ENCODE measurements at places on chromosomes 16 and 17. TPM values are rescaled to one million over a fixed set of nuclear protein-coding genes. Genes with fewer than 3 reads are reported as not detected.

DNA sequence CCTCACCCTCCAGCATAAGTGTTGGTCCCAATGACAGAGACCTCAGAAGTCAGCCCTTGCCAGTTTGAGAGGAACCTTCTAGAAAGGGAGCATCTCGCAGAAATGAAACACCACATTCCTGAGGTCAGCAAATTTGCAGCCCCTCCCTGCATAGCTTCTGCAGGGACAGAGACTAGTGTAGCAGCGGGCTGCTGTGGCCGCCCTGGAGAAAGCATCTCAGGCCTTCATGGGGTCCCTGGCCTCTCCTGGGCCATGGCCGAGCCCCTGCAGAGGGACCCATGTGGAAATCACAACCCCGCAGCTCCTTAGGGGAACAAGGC is 11.4 kb downstream of the HS3ST6 start:
- no peak overlapping the region for H3K27ac ChIP-seq
- DNase-seq = no peak
- peaks cover 12% of the 10 kb centered on the region for H3K27me3 ChIP-seq
- H3K36me3 ChIP-seq = no peaks in the 10 kb centered on the region
- H3K4me1 ChIP-seq = no peaks in the 10 kb centered on the region

- H3K27me3 ChIP-seq = peaks cover 7% of the 10 kb centered on the region
- H3K4me3 ChIP-seq = no peak overlapping the region
- no peak for DNase-seq
- H3K4me1 ChIP-seq = no peaks in the 10 kb centered on the region
Measured at GRCh38 chr16:14362774-14363371, 267.2 kb downstream of the PARN start.

- H3K27ac ChIP-seq = no peak overlapping the region
- H3K36me3 ChIP-seq = no peaks in the 10 kb centered on the region
- no peak overlapping the region for H3K4me3 ChIP-seq
- no peaks in the 10 kb centered on the region for H3K4me1 ChIP-seq
Measured at GRCh38 chr17:71546419-71546818, 574.4 kb upstream of the SOX9 start.

DNA sequence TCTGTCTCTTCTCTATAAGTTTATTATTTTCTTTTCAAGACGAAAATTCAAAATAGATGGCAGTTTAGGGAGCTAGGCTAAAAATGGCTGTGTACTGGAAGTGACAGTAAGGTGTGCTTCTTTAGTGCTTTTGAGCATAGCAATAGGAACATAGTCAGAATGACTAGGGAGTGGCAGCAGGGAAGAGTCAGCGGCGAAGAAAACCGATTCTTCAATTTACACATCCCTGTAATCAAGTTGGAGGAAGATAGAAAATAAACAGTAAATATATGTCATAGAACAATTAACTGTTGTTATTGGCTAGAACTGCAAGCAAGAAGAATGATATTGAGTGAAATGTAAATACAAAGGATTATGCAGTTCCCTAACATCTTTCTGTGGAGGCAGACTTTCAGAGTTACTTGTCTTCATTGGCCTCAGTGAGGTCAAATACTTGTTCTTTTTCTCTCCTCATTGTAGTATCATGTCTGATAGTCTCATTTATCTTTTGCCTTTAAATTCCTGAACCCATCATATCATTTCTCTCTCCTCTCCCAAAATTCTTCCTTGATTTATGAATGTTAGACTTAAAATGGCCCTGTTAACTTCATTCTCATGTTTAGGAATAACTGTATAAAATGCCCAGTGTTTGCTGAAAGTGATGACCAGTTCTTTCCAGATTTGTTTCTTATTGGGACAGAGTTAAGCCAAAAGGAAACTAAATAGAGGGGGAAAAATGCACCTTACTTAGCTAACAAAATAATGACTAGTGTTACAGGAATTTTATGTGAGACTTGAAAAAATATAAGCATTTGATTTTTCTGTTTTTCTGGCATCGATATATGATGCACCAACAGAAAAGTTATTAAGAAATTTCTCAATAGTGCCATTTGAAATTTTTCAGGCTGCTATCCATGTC is 211.4 kb downstream of the BCAS3 start:
- H3K4me3 ChIP-seq = no peak overlapping the region
- DNase-seq = no peak
- no peak overlapping the region for H3K27ac ChIP-seq
- H3K36me3 ChIP-seq = peaks cover 7% of the 10 kb centered on the region
- H3K4me1 ChIP-seq = no peaks in the 10 kb centered on the region
- H3K27me3 ChIP-seq = no peaks in the 10 kb centered on the region

GRCh38 chr17:79532107-79532790 is 78.6 kb downstream of the RBFOX3 start:
- no peaks in the 10 kb centered on the region for H3K4me1 ChIP-seq
- no peaks in the 10 kb centered on the region for H3K36me3 ChIP-seq
- H3K4me3 ChIP-seq = no peak overlapping the region
- peaks cover 19% of the 10 kb centered on the region for H3K27me3 ChIP-seq
- DNase-seq = no peak
- H3K27ac ChIP-seq = no peak overlapping the region

C16orf87 gene
- total RNA-seq = 18.2 TPM

TBX6 gene
- total RNA-seq = 2.9 TPM

TEX14 gene
- total RNA-seq = 0.17 TPM

DNA sequence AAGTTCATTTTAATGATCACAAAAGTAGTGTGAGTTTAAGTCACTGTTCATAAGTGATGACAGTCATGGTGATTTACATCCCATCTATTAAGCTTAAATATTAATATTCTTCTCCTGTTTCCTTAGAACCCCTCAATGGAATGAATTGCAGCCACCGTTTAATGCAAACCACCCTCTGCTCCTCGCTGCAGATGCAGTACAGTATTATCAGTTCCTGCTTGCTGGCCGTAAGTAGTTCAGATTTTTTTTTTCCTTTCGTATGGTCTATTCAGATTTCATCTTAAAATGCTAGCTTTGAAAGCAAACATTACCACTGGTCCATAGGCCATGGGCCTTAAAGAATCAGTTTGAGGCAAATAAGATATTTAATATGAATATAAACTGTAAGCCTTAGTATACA is 359.0 kb upstream of the TBX2 start:
- H3K27me3 ChIP-seq = no peaks in the 10 kb centered on the region
- H3K27ac ChIP-seq = no peak overlapping the region
- no peak for DNase-seq
- H3K4me1 ChIP-seq = no peaks in the 10 kb centered on the region

NLK gene
- 6.8 TPM for total RNA-seq

DNA sequence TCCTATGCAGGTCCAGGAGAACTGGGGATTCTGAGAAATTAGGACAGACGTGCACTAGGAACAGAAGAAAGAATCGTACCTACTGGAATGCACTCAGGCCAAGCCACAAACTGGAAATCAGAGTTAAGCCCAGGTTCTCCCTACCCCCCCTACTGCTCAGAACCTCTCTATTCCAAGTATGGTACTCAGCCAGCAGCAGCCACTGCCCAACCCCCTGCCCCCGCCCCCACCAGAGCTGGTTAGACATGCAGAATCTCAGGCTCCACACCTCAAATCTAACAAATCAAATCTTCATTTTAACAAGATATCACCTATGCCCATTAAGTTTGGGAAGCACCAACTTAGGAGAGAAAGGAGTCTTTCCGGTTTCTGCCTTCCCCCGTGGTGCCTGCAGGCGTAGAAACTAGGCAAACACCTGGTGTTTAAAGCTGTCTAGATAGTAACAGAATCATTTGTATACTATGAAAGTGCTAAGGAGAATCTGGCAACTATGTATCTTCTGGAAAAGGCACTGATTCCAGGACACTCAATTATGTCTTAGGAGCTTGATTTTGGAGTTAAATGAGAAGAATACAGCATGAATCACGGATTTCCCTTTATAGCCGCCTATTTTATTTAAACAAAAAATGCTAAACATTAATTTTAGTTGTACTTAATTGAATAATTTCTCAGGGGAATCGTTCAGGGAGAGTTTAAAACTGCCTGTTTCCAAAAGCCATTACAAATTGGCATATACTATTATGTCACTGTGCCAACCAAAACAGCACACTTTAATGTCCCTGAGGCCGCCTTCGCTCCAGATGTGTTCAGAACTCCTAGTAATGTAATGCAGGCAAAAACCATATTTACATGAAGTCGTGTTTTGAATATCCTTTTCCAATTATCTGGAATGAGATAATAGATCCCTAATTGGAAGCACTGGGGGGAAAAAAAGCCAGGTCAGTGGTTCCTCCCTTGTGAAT is 166.5 kb downstream of the STX8 start:
- DNase-seq = no peak
- no peaks in the 10 kb centered on the region for H3K36me3 ChIP-seq
- H3K4me1 ChIP-seq = no peaks in the 10 kb centered on the region
- no peak overlapping the region for H3K27ac ChIP-seq
- H3K27me3 ChIP-seq = no peaks in the 10 kb centered on the region
- no peak overlapping the region for H3K4me3 ChIP-seq

RAB37 gene
- total RNA-seq = 6.5 TPM

- peak overlapping the region; percentile 59 for H3K27ac ChIP-seq
- H3K27me3 ChIP-seq = no peaks in the 10 kb centered on the region
- H3K4me1 ChIP-seq = peaks cover 28% of the 10 kb centered on the region
- DNase-seq = peak; percentile 17
- H3K4me3 ChIP-seq = peak overlapping the region; percentile 90
- no peaks in the 10 kb centered on the region for H3K36me3 ChIP-seq
Measured at GRCh38 chr17:18226284-18226945, 980 bp downstream of the LLGL1 start.

KRT40 gene
- total RNA-seq = not detected

DNA sequence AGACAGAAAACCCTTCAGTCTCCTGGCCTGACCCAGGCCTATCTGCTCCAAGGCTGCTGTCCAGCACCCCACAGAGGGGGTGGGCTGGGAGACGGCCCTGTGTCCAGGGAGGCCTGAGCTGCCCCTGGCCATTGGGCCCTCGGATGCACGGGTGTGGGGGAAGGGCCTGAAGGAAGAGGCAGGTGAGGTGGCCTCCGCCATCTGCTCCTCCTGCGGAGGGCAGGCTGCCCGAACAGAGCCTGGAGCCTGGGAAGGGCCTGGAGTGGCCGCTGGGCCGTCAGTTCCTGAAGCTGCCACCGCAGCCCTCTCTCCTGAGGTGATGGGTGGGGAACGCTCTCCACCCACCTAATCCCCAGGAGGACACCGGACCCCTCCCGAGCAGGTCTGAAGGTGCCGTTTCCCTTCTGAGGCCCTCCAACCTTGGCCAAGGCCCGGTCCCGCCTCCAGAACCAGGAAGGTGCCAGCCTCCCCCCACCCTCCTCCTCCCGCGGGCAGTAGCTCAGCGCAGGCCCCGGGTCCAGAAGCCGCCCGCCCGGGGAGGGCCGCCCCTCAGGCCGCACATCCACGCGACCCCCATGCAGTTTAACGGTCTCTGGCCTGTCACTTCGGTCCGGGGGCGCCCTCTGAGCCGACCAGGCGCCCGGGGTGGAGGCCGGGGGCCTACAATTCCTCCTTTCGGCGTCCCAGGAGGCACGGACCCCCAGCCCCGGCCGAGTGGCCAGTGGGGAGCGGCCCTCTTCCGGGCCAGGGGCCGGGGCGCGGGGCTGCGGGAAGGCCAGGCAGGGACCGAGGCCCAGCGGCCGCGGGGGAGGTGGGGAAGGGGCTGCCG is 835 bp downstream of the FBXL16 start:
- H3K27me3 ChIP-seq = peaks cover 51% of the 10 kb centered on the region
- H3K27ac ChIP-seq = no peak overlapping the region
- peaks cover 2% of the 10 kb centered on the region for H3K4me1 ChIP-seq
- H3K36me3 ChIP-seq = no peaks in the 10 kb centered on the region
- DNase-seq = no peak

DNA sequence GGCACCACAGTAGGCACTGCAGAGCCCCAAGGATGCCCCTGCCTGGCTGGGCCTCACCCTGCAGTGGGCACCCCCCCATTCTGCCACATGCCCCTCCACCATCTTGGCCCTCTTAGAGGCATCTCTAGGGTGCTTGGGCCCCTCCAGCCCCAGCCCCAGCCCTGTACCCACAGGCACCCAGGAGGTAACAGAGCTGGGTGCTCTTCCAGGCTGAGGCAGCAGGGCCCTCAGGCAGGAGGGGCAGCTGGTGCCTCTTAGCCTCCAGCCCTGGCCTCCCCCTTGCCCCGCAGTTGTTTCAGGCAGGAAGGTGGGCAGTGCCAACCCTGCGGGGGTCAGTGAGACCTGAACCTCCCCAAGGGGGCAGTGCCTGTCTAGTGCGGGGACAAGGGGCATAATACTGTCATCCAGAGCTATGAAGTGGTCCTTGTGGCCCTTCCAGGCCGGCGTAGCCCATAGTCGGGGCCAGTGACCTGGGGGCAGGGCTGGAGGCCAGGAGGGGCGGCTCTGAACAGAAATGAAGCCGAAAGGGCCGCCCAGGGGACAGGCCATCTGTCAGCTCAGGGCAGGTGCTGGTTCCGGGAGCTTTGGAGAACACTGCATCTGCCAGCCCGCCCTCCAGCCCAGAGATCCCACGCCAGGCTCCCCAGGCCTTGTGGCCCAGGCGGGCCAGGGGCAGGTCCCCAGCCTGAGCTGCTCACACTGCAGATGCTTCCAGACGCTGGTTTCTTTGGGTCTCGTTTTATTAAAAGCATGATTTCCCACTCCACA is 4.9 kb upstream of the AATK start:
- peaks cover 4% of the 10 kb centered on the region for H3K27me3 ChIP-seq
- DNase-seq = no peak
- no peaks in the 10 kb centered on the region for H3K4me1 ChIP-seq

GRCh38 chr17:46061435-46061834 is 62.4 kb downstream of the STH start:
- no peak for DNase-seq
- H3K4me3 ChIP-seq = no peak overlapping the region
- no peak overlapping the region for H3K27ac ChIP-seq
- no peaks in the 10 kb centered on the region for H3K27me3 ChIP-seq

GRCh38 chr16:86391984-86392383 is 118.3 kb upstream of the FOXF1 start:
- H3K4me3 ChIP-seq = no peak overlapping the region
- no peak overlapping the region for H3K27ac ChIP-seq
- peaks cover 5% of the 10 kb centered on the region for H3K27me3 ChIP-seq

SCNN1B gene
- not detected for total RNA-seq

DNA sequence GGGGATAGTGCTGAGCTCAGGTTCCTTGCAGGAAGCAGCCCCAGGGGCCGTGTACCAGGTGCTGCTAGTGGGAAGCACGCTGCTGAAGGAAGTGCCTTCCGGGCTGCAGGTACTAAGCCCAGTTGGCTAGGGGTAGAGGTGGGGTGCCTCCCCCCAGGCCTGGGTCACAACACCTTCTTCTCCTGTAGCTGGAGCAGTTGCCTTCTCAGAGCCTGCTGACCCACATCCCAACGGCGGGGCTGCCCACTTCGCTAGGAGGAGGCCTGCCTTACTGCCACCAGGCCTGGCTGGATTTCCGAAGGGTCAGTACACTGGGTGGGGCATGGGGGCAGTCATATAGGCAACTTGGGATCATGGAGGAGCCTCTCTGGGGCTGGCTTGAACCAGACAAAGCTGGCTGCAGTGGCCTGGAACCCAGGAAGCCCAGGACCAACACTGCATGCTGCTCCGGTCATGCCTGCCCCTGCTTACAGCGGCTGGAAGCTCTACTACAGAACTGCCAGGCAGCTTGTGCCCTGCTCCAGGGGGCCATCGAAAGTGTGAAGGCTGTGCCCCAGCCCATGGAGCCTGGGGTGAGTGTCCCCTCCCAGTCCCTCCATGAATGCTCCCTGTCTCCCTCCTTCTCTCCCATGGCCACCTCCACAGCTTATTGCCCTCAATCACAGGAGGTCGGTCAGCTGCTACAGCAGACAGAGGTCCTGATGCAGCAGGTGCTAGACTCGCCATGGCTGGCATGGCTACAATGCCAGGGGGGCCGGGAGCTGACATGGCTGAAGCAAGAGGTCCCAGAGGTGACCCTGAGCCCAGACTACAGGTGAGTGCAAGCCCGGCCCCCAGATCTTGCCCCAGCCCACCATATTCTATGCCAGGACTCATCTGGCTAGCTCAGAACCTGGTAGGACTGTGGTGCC is 2.5 kb downstream of the PLEKHG4 start:
- H3K4me3 ChIP-seq = no peak overlapping the region
- H3K27ac ChIP-seq = no peak overlapping the region
- H3K4me1 ChIP-seq = peaks cover 13% of the 10 kb centered on the region
- no peaks in the 10 kb centered on the region for H3K27me3 ChIP-seq

CTRL gene
- total RNA-seq = 3.1 TPM
